ENCODE measurements at places on chromosomes 2 and 18.

DNA sequence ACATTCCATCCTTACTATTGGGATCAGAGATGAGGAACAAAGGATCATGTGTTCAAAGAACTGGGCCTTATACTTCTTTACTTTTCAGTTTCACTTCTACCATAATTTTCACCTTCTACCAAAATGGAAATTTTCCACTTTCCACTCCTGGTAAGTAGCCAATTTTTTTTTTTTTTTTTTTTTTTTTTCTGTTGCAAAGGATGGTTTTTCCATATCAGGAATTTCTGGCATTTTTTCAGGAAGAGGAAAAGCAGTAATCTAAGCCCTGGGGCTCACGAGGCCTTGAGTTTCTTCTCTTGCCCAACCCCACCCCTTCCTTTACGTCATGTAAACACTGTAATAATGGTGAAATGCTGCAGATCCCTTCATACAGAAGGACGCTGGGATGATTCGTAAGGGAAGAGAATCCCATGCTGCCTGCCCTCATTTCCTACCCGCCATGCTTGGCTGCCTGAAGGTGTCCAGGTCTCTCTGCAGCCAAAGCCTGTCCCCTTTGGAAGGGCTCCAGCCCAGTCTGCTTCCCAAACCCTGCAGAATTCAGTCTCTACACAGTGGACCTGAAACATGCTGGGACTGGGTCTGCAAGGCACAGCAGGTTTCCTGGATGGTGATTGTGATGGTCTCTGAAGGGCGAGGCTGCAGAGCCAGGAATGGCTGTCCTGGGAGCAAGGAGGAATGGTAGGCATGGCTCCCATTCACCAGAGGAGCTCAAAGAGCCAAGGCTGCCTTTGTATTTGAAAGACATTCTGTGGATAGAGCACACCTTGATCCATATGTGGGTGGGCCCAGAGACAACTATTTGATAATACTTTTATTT is 57.0 kb downstream of the EFR3B start:
- no peak for DNase-seq

GRCh38 chr2:240851078-240851991 is 17.3 kb upstream of the AGXT start:
- DNase-seq, result peak; percentile 86

DNA sequence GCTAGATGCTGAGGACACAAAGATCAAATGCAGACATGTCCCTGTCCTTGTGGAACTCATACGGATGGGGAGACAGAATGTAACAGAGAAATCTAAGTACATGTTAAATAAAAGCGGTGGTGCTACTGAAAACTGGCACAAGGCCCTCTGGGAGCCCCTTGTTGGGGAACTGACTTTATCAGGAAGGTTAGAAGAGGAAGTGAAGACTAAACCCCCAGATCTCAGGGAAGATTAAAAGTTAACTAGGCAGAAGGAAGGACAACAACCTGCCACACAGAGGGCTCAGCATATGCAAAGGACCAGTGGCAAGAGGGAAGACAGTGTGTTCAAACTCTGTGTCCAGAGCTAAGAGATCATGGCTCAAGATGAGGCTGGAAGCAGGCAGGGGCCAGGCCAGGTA is 4.8 kb downstream of the CACNB4 start:
- no peak for DNase-seq

GRCh38 chr2:860259-860855 is 90.3 kb upstream of the SNTG2 start:
- no peak for DNase-seq

DNA sequence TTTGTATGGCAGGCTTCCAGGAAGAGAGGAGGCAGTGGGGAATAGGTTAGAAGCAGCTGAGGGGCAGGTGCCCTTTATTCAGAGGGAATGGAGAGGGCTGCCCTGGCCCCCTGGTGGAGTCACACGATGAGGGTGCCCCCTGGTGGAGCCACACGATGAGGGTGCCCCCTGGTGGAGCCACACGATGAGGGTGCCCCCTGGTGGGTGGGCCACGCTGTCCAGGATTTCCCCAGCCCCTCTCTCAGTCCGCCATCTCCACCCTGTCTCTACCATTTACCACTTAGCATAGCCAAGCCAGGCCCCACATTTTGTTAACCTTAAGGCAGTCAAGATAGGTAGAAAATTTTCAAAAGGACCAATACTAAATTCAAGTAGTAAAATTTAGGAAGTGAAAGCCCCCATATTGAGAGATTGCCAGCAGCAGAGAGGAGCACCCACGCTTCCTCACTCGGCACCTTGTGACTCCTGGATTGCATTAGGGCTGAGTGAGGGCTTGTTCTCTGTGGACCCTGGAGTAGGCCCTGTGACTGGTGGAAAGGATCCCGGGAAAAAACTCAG is 10.4 kb upstream of the FAM228A start:
- peak; percentile 69 for DNase-seq

DNA sequence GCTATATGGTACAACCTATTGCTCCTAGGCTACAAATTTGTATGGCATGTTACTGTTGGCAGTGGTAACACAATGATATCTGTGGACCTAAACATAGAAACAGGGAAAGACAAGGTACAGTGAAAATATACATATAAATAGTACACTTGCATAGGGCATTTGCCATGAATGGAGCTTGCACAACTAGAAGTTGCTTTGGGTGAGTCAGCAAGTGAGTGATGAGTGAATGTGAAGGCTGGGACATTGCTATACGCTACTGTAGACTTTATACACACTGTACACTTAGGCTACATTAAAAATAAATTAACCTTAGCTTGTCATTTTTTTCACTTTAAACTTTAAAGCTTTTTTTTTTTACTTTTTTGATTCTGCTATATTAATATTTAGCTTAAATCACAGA is 500.0 kb upstream of the SETBP1 start:
- DNase-seq, result no peak

GRCh38 chr2:188978291-188979081 is 4.3 kb downstream of the COL3A1 start:
- no peak for DNase-seq

DNA sequence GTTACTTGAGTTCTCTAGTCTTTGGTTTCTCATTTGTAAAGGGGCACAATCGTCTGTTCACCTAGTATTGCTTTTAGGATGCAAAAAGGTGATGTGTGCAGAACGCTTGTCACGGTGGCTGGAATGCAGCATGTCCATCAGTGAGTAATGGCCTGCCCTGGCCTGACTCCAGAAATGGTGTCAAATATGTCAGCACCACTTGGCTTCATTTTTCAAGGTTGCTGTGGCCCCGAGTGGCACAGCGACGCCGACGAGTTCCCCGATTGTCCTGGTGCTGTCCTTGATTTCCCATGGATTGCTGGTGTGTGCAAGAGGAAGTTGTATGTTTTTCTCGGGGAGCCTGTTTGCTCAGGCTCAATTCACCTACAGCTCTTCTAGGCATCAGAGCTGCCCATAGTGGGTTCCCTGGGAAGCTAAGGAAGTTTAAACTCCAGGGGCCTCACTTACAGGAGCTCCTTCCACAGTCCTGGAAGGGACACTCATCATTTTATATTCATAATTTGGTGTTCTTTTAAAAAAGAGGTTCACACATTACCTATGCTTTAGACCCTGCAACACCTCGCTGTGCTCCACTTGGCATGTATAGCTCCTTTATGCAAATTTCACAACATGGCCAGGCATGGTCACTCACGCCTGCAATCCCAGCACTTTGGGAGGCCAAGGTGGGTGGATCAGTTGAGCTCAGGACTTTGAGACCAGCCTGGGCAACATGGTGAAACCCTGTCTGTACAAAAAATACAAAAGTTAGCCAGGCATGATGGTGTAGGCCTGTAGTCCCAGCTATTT is 25.6 kb upstream of the ZNF407 start:
- no peak for DNase-seq

Data from stimulated activated naive CD8-positive, alpha-beta T cell treated with anti-CD3 and anti-CD28 coated beads, Interleukin-15, Interleukin-2, amounts not matched to agents 100 U/mL and 50 U/mL, for 24 hours (primary cell).